ENCODE measurements at places on chromosomes 1 and 21.

GRCh38 chr1:34361121-34361520 is 184.4 kb downstream of the C1orf94 start:
- no peak for DNase-seq

DNA sequence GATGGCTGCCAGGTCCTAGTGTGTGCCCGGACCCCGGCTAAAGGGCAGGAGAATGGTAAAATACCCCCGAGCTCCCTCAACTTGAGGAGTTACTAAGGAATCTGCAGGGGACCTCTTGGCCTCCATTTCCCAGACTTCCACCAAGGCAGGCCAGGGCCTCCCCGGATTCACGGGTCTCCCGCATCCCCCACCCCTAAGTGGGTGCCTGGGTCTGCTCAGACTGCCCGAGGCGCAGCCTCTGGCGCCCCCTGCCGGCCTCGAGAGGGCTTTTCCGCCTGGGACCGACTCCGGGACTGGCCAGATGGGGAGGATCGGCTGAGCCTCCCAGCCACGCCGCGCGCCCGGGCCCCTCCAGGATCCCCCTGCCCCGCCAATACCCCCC is 1.7 kb downstream of the PLEKHG5 start:
- peak; percentile 69 for DNase-seq

- no peak for DNase-seq
These were observed 35.6 kb upstream of the NEK7 start for GRCh38 chr1:198121056-198121826.

DNA sequence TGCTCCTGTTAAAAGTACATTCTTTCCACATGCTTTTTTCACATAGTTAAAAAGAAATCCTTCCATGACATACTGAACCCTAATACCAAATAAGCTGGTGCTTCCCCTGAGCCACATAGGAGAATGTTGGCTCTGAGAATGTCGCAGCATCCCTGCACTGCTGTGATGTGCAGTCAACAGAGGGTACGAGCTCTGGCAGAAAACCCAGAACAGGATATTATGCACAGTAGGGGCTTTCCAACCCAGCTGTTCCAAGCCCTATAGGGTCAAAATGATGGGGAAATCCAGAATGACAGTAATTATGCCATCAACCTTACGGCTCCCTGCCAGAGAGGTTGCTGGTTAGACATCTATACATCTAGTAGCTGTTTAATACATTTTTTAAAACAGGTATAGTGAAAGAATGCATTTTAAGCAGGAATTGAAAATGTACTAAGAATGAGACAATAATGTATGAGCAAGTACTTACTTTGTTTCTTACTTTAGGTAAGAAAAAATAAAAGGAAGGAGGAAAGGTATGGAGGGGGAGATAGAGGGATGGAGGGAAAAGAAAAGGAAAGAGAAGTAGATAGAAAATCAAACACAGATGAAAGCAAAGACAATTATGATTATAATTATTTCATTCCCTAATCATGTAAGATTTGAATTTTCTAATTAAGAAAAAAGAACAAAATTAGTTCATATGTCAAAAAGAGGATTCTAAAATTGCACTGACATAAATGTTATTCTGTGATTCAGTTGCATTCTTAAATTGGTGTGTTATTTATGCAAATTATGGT is 126.0 kb downstream of the NR5A2 start:
- DNase-seq = peak; percentile 29

DNA sequence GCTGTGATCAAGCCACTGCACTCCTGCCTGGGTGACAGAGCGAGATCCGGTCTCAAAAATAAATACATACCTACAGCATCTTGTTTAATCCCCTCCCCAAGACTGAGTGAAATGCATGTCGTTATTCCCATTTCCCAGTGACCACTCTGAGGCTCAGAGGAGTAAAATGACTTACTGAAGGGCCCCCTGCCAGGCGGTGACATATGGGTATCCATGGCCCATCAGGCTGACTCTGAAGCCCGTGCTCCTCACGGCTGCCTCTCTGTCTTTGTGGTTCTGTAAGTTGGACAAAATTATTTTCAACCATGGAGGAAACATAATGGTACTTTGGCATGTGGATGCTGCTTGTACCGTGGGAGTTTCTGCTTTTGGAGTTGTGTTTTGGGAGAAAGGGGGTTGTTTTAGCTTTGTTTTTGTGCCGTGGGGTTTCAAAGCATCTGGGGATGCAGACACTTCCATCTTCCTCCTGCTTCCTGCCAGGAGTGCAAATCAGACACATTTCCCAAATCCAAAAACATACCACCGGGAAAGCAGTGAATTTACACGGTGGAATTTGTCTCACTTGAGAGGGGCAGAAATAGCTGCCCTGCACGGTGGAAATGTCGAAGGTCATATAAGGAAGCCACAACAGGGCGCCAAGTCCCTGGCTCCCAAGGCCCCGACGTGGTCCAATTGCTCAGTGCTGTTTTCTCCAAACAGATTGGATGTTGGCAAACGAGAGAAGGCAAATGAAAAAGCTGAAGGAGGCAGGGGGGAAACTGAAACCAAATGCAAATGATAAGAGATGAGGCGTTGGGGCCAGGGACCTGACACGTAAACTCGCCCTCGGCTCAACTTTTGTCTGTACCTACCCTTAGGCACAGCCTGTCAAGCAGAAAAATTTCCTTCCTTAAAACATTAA is 17.1 kb upstream of the PINK1 start:
- no peak for DNase-seq

- DNase-seq = no peak
These were observed 17.7 kb downstream of the ZNF362 start for GRCh38 chr1:33273961-33274371.

- DNase-seq = no peak
These were observed 37.9 kb upstream of the FOXE3 start for GRCh38 chr1:47378147-47378546.

DNA sequence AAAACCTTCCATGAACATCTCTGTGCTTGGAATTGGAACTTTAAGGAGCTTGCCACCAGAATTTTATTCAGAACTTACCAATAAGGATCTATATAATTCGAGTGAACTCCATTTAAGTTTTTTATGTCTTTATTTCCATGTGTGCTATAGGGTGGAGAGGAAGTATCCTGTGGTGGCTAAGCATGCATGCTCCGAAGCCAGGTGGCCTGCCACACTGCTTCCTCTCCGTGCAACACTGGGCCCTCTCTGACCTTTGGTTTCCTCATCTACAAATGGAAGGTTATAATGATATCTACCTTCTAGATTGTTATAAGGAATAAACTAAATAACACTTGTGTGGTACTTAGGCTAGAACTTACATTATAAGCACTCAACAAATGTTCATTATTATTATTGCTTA is 382.1 kb downstream of the PTPRC start:
- DNase-seq = no peak

DNA sequence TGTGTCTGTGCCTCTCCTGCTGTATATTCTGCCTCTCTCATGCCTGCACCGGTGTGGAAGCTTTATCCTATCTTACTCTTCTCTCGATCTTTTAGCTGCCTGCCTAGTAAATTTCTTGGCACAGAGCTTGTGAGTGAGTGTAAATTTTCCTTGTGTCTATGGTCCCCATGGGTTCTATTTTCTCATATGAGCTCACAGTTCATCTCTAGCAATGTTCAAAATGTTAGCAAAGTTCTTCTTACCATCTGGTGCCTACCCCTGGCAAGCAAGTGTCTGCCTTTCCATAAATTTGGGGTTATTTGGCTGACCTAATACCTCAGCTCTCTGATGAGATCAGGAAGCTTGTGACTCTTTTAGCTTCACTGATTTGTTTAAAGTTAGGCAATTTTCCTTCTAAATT is 572.1 kb upstream of the BRINP3 start:
- DNase-seq = no peak

DNA sequence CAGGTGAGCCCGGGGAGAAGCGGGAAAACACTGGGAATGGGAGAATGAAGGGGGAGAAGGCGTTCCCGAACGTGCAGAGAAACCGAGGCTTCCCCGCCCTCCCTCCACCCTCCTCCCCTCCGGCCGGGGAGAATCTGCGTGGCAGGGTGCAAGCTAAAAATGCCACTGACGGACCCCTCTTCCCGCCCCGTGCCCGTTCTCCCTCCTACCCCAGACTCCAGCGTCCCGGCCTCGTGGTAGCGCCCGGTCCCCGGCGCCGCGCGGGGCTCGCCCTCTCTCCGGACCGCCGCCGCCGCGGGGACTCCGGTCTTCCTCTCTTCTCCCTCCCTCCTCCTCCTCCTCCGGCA is 81.6 kb upstream of the AK4 start:
- DNase-seq = no peak

DNA sequence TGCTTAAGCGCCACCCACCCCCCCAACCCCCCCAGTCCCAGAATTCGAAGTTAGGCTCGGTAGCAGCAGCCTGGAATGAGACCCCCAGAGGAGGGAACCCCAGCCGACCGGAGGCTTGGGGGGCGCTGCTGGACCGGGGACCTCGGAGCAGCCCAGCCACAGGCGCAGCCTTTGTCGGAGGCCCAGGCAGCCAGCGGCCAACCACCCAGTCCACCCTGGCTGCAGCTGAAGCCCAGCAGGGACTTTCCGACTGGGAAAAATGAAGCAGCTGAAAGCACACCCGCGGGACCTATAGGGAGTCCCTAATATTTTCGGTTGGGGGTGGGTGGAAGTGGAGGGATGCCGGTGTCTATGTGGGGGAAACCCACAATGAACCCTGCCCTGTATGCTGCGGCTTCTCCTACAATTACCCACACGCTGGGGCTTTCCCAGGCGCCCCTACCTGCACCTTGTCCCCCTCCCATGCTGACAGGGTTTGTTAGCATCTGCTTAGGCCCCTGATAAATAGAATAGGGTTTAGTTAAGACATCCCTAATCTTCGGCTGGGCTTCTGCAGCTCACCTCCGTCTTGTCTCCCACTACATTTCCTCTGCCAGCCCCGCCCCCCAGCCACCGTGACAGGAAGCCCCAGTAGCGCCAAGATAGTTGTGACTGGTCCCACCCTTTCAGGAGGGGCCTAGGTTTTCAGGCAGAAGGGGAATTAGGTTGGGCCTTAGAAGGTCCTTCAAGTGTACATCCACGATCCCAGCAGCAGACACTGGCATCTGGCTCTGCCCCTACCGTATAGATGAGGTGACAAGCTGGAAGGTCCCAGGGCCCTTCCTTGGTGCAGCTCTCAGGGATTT is 838 bp downstream of the CCDC28B start:
- peak; percentile 70 for DNase-seq

DNA sequence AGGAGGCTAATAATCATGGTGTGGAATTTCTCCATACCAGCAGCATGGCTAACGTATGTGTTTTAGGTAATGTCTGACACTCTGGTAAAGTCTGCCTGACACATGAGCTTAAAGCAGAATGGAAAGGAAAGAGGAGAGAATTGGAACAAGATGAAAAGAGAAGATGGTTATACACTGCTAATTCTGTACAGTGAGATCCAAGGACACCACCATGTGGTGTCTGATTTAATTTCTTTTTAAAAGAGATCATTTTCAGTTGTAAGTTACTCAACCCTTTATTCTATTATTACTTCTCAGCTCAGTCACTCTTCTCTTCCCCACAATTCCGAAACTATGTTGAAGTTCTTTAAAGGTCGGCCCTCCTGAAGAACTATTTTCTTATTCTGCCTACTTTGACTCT is 15.6 kb downstream of the PRKAB2 start:
- no peak for DNase-seq

- DNase-seq = no peak
These were observed 17.8 kb downstream of the HLCS start for GRCh38 chr21:36948686-36949085.

GRCh38 chr1:19704247-19705113 is 39.8 kb downstream of the HTR6 start:
- DNase-seq = peak; percentile 53

- DNase-seq = no peak
These were observed 20.4 kb downstream of the CEP85 start for GRCh38 chr1:26254404-26254803.

GRCh38 chr1:24157918-24158481 is 15.1 kb upstream of the IL22RA1 start:
- no peak for DNase-seq

GRCh38 chr21:35775778-35776544 is 284.4 kb downstream of the SETD4 start:
- no peak for DNase-seq

DNA sequence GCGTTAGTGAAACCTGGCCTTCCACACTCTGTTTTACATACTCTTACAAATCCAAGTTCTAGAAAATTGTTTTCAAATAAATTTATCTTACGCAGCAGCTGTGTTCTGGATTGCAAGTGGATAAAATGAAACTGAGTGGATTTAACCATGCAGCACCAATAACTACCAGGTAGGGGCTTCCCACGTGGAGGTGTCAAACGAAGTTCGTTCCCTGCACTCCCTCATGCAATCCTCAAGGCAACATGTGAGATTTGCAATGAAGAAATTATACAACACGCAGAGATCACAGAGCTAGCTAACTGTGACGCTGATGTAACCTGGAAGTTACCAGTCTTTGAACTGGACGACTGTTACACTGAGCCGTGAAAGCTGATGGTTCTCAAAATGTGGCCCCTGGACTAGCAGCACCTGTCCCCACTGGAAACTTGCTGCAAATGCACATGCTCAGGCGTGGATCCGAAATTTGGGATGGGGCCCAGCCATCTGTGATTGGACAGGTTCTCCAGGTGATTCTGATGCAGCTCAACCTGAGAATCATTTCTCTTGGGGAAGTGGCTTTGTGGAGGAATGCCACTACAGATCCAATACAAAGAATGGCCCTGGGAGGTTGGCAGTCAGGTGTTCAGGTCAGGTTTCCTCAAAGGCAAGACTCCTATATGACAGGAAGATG is 36.3 kb downstream of the RSPH1 start:
- no peak for DNase-seq

DNA sequence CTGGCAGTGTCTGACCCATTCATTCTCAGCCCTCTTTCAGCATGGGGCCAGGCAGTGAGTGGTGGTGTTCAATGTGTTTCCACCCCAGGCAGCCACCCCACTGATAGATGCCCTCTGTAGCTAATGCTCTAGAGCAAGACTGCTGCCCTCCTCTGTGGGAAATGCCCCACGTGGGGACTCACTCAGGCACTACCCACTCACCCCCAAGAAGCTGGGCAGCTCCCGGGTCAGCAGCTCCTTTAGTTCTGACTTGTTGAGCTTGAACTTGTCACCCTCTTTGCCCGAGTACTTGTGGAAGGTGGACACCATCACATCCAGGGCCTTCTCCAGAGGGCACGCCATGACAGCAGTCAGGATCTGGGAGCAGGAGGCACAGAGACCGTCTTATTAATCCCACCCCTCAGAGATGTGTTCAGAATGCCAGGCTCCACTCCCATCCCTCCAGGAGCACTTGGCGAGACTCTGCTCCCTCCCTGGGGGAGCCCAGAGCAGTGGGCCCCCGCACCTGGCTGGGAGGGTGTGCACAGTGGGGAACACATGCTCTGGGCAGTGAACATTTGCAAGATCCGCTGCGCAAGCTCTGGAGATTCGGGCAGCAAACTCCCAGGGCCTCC is 1.0 kb downstream of the S100A4 start:
- no peak for DNase-seq

DNA sequence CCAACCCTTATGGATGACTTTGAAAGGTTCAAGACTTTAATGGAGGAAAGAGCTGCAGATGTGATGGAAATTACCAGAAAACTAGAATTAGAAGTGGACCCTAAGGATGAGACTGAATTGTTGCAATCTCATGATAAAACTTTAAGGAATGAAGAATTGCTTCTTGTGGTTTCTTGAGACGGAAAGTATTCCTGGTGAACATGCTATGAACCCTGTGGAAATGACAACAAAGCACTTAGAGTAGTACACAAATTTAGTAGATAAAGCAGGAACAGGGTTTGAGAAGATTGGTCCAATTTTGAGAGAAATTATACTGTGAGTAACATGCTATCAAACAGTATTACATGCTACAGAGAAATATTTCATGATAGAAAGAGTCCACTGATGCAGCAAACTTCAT is 215.4 kb downstream of the OMA1 start:
- DNase-seq = no peak
